ENCODE measurements at places on chromosomes 16 and 17. TPM values are rescaled to one million over a fixed set of nuclear protein-coding genes. Genes with fewer than 3 reads are reported as not detected.
A peak's percentile ranks its signal among the peaks of the same experiment; 100 is the strongest.

The TBC1D3G gene
- total RNA-seq = not detected

The MYLK3 gene
- total RNA-seq = 543 TPM

The TLCD1 gene
- 2.6 TPM for total RNA-seq

The GGA3 gene
- 27.0 TPM for total RNA-seq

The SULT1A3 gene
- 10.1 TPM for total RNA-seq

The IST1 gene
- 132 TPM for total RNA-seq

The FA2H gene
- 0.57 TPM for total RNA-seq

The IL17C gene
- total RNA-seq = not detected

The CDH16 gene
- total RNA-seq = 0.97 TPM

The TBC1D3I gene
- 0.31 TPM for total RNA-seq

The CENPX gene
- 24.2 TPM for total RNA-seq

The TAT gene
- 0.08 TPM for total RNA-seq

DNA sequence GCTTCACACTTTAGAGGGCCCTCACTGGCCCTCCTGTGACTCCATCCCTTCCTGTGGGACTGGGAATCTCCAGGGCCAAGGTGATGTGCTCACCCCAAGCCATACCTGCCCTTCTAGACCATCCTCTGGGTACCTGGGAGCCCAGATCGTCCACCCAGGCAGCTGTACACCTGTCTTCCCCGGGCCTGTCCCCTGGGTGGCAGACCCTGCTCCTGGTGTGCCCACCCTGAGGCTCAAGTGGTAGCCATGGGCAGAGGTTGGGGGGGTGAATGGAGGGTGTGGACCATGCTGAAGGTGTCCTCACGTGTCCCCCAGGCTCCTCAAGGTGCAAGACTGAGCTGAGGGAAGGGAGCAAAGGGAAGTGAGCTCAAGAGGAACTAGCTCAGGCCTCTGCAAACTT lies 9.3 kb downstream of the CLEC10A start:
- no peak for DNase-seq

DNA sequence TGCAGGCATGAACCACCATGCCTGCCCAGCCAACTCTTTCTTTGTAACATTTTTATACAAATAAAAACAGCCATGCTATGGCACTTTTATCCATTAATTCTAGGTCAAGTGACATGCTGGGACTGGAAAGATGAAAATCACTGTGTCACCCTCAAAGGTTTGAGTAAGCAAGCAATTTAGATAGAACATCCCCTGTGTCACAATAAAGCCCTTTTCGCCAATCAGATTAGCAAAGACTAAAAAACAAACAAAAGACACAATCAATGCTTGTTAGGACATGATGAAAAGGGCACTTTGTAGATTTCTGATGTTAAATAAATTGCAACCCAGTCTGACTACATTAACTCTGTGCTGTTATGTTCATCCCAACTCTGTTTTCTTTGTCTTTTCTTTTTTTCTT lies 26.4 kb downstream of the CHP2 start:
- DNase-seq = no peak

DNA sequence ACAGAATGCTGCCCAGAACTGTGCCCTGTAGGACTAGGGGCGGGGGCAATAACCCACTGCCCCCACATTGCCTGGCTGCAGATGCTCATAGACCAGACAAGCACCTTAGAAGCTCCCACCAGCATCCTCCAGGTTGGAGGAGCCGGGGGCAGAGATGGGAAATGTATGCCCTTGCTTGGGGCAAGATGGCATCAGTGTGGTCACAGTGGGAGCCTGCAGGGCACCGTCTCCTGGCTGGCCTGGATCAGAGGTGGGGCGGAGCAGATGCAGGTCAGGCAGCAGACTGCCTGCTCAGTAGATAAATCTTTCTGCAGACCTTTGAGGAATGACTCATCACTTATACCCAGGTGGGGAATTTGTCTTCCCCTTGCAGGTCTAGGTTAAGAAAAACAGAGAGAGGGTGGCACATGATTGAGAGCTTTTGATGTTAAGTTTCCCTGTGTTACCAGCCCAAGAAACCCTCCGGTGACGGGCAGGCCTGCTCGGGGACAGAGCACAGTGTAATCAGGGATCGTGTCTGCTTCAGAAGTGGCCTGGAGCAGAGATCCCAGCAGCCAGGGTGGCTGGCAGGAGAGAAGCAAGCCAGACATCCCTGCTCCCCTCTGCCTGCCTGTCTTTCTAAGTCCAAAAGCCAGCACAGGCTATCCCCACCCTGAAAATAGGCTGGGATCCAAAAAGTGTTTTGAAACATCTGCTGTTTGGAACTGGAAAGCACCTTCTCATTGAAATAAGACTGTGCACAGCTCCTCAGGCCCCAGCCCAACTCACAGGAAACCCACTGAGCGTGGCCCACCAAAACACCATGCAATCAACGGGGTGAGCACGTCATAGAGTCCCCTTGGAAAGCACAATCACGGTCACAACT lies 50.7 kb upstream of the RPL38 start:
- no peak for DNase-seq

- DNase-seq = peak; percentile 46
Observed at GRCh38 chr16:89122322-89122851, 28.7 kb downstream of the ACSF3 start.

- peak; percentile 15 for DNase-seq
Observed at GRCh38 chr17:17536702-17537101, 40.5 kb upstream of the RASD1 start.

DNA sequence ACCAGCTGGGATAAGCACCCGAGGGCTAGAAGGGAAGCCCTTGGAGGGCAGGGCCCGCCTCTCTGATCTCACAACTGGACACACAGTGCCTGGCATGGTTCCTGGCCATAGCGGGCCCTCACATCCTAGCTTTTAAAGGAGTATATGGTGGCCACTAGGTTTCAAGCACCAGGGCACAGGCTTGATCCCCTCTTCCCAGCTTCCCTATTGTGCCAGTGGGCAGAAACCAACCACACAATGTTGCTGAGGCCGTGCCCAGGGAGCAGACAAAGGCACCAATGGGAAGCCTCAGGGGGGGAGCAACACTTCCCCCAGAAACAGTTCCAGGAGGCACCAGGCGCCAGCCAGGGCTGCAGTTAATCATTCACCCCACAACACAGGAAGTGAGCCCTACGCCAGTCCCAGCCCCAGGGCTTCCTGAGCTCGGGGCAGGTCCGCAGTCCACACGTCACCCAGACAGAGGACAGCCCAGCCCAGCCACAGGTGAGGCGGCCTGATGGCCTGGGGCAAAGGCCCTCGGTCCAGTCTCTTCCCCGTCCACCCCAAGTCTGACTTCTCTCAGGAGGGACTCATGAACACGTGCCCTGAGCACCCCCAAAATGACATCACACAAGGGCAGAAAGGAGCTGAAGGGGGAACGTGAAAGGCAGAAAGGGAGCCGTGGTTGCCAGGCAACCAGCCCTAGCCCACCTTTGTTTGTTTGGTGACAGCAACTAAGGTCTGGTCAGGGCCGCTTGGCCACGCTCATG lies 12.8 kb downstream of the SMIM5 start:
- DNase-seq = peak; percentile 21

GRCh38 chr17:82911822-82912221 lies 72.0 kb upstream of the ZNF750 start:
- no peak for DNase-seq

DNA sequence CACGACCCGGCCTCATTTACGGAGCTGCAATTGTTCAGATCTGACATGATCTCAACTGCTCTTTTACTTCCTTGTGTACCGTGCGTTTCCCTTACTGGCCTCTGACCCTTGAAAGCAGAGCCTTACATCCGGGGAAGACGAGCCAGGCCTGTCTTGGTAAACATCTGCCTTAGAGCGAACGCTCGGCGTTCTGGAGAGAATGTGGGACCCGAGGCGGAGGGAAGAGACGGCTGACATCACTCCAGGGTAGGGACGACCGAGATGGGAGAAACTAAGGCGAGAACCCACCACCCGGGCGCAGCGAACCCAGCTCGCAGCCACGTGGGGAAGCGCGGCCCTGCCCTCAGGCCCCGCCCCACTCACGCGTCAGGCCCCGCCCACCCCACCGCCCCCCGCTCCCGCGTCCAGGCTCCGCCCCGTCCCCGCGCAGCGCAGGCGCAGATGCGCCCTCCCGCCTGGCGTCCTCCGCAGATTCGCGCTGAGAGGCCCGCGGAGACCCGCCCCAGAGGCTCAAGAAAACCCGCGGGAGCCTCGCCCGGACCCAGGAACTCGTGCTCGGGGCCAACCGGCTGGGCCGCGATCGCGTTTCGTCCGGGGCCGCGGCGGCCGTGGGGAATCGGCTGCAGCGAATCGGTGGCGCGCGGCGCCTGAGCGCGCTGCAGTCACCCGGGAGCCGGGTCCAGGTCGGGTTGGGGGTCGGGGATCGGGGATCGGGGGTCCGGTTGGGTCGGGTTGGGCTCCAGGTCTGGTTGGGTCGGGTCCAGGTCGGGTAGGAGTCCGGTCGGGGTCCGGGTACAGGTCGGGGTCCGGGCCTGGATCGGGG lies at the start of gene TELO2:
TSS of gene TELO2 (plus strand) at position 438 of the 823 bp plus-strand sequence. CDS start 922 bp downstream, outside the sequence.
- DNase-seq = peak; percentile 83

DNA sequence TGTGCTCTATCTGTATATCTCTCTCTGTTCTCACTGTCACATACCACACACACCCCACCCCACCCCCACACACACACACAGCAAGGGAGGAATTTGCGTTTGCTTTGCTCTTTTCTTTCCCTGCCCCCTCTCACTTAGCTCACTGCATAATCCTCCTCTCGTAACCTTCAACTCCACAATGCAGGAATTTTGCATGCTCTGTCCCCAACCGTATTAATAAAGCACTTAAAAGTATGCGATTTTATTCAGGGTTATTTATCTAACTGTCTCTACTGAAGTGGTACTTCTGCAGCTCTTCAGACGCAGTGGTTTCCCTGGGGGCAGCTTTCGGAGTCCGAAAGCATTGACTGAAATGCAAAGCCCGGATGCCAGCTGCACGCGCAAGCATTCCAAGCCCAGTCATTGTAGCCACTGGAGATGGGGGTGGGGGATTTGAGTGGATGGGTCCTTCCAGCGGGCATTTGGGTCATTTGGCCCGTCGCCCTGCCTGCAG lies 105.4 kb upstream of the RBFOX1 start:
- no peak for DNase-seq

- peak; percentile 94 for DNase-seq
Observed at GRCh38 chr16:70685938-70686375, at the start of gene MTSS2. MTSS2 (minus strand) TSS chr16:70686053; CDS start chr16:70685791, 262 bp downstream.

GRCh38 chr17:60750640-60751039 lies 73.0 kb downstream of the BCAS3 start:
- no peak for DNase-seq

- DNase-seq = no peak
Observed at GRCh38 chr16:84262031-84262430, 22.2 kb upstream of the KCNG4 start.

DNA sequence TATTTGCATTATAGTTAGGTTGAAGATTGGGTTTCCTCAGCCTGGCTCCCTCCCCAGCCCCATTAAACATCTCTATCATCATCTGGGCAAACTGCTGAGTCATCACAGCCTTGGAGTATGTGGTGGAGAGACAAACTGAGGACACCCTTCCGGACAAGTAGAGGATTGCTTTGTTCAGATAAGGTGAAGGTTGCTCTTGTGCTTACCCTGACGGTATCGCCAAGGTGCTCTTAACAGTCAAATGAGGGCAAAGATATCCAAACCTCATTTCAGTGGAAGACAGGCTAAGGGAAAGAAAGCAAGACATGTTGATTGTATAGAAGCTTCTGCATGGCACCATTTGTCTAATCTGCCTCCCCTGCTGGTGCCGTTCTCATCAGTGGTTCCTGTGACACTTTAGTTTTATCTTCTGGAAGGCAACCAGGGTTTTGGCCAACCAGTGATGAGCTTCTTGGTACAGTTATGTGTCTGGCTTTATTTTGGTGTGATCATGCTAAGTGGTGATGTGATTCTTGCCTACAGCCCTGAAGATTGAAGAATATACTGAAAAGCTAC lies 56.9 kb upstream of the LGALS9 start:
- no peak for DNase-seq

Measured in right cardiac atrium (tissue), 5 donors.